ENCODE measurements at places on chromosomes 6 and 20. TPM values are rescaled to one million over a fixed set of nuclear protein-coding genes. Genes with fewer than 3 reads are reported as not detected.

The PGBD1 gene
- 0.86 TPM for polyA plus RNA-seq

The CTAGE9 gene
- not detected for polyA plus RNA-seq

The ID1 gene
- polyA plus RNA-seq: 2.0 TPM

The PKIB gene
- not detected for polyA plus RNA-seq

The HLA-DRA gene
- 14,595 TPM for polyA plus RNA-seq

The NFATC2 gene
- polyA plus RNA-seq: 15.6 TPM

The SSTR4 gene
- not detected for polyA plus RNA-seq

The RIPOR2 gene
- polyA plus RNA-seq: 468 TPM

The MSH5 gene
- polyA plus RNA-seq: 2.6 TPM

Data from naive B cell (primary cell).